ENCODE measurements at places on chromosomes 1 and 21.

DNA sequence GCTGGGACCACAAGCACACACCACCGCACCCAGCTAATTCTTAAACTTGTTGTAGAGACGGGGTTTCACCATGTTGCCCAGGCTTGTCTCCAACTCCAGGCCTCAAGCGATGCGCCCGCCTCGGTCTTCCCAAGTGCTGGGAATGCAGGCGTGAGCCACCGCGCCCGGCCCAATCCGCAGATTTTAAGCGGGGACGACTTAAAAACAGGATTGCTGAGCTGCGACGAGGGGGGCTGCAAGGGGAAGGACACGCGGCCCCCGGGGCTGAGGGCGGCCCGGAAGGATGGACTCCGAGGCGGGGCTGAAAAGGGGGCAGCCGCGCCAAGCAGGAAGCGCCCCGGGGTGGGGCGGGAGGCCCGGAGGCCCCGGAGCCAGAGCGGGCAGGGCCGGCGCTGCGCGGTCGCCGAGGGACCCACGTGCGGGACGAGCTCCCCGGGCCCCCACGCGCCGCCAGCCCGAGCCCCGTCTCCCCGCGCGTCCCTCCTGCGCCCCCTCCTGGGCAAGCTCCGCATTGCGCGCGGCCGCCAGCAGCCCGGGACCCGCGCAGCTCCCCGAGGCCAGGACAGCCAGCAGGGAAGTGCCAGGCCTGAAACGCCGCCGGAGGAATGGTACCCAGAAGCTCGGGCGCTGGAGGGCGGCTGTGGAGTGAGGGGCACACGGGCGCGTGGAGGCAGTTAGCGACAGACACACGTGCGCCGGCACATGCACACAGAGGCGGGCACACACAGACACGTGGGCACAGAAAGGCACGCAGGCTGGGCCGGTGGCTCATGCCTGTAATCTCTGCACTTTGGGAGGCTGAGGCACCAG is 5.5 kb upstream of the PRKCZ start:
- no peak for DNase-seq

- no peak for DNase-seq
Observed at GRCh38 chr1:81990241-81990640, 189.5 kb downstream of the ADGRL2 start.

DNA sequence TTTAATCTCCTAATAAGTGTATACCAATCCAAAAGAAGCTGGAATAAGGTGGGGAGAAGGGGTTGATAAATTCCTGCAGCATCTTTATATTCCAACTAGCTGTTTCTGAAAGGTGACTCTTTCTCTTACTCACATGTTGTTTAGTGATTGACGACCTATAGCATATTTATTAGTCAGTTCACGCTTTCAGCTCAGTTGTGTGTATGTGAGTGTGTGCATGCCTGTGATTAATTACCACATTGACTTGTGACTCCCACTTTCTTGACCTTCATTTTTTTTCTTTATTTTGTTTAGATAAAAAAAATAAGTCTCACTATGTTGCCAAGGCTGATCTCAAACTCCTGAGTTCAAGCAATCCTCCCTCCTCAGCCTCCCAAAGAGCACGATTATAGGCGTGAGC is 44.4 kb downstream of the ATP2B4 start:
- no peak for DNase-seq

- DNase-seq: no peak
Observed at GRCh38 chr1:5742801-5743200, 249.4 kb downstream of the NPHP4 start.

Data from RCC 7860 (cell line).